Stimulated activated CD4-positive, alpha-beta T cell treated with anti-CD3 and anti-CD28 coated beads, Interleukin-1b, Interleukin-23, amount 100 ng/mL, for 1 hour (primary cell): ENCODE measurements at places on chromosomes 4 and X.
A peak's percentile ranks its signal among the peaks of the same experiment; 100 is the strongest.

DNA sequence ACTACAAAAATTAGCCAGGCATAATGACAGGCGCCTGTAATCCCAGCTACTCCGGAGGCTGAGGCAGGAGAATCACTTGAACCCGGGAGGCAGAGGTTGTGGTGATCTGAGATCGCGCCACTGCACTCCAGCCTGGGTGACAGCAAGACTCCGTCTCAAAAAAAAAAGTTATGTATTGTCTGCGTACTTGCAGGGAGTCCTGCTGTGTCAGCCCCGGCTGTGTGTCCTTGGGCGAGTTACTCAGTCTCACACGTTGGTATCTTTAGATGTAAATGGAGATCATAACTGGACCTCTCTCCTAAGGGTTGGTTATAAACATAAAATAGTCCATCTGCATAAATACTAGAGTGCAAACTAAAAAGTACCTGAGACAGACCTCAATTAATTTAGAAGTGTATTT is 22.7 kb upstream of the TBC1D14 start:
- DNase-seq = no peak

DNA sequence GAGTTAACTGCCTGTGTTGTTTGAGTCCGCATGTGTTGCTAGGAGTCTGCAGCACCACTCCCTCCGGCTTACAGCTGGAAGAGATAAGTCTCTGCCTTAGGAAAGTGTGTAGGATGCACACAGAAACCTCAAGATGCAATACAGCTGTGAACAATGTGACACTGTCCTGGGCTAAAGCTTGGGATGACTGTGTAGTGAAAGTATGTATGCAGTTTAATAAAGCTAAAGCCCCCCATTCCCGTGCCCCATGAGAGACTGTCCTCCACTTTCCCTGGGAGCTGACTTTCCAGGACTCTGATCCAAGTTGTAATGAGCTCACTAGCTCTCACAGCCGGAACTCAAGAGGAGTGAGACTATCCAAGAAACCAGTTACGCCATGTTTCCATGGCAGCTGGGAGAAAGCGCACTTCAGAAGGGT is 156.6 kb upstream of the FTHL17 start:
- no peak for DNase-seq

DNA sequence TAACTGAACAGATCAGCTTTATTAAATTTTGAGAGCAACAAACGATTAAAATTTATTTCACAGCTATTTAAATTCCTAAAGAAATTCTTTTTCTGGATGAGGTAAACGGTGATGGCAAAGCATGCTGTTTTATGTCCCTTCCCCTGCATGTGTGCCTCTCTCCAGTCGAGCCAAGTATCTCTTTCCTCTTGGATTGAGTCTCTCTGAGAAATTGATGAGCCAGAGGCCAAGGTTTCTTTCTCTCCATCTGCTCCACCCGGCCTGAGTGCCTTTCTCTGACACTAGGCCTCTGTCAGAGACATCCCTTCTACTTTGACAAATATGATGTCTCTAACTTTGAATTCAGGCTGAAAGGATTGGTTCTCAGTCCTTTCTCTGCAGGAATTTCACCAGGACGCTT is 42.6 kb upstream of the PARM1 start:
- DNase-seq = no peak

DNA sequence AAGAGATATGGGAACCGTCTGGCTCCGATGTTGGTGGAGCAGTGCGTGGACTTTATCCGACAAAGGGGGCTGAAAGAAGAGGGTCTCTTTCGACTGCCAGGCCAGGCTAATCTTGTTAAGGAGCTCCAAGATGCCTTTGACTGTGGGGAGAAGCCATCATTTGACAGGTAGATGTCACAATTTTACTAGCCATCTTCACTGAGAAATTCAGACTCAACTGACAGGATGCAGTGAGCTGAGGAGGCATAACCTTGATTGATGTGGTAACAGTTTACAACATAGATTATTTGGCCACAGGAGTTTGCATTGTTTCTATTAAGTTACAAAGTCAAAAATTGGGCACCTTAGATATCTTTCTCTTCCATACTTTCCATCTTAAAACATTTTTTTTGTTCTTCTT is 417.7 kb downstream of the MAPK10 start:
- no peak for DNase-seq

DNA sequence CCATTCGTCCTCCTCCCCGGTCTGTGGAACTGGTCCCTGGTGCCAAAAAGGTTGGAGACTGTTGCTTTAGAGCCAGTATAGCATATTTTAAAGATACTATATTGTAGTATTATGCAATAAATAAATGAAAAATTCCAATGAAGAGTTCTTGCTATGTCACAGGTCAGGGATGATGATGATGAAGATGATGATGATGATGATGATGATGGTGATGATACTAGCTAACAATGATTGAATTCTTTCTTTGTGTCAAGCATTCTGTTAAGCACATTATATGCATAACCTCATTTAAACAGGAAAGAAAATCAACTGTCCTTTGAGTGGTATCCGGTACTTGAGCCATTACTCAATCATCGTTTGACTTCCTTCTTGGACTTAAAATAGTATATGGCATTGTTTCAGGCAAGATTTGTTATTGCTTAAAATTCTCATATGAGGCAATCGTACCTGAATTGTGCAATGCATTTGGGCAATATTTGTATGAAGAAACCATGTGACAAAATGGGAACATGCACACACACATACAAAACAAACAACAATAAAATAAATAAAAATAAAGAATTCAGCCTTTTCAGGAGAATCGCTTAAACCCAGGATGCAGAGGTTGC is 22.8 kb upstream of the TLR2 start:
- DNase-seq = no peak

DNA sequence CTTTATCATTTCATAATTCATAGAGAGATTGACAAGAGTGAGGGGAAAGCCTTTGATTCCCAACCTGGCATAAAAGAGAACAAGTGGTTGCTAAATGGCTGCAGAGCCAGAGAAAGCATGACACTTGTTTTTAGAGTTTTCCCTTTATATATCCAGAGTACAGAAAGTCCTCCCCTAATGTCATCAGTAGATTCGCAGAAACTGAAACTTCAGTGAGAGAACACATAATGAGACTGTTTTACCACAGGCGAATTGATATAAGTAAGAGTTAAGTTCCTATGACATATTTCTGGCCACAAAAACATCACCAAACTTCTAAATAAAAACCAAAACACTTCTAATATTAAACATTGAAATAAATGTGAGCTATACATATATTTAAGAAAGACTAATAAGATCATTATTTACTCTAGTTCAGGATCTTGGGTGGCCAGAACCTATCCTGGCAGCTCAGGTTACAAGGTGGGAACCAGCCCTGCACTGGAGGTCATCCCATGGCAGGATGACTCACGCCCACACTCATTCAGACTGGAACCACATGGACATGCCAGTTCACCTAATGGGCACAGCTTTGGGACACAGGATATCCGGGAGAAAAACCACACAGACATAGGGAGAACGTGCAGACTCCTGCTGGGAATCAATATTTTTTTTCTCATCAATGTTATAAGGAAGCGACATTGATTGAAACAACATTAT is 35.5 kb downstream of the NWD2 start:
- DNase-seq = no peak

DNA sequence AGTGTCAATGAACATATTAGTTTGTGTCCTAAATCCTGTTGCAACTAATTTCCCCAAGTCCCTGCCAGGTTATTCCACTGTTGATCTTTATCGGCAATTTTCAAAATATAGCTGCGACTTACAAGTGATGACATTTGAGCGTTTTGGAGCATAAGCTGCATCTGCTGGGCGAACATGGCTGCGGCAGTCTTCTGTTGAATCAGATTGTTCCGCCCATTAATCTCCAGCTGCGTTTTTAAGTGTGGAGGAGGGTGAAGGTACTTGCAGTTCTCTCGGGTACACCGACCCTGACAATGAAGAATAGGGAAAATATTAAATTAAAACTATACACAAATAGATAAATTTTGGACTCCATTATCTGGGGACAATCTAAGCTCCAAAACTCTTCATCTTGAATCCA is 82.7 kb downstream of the MBNL3 start:
- DNase-seq = no peak

- DNase-seq = no peak
These were observed 400.8 kb downstream of the GPM6A start for GRCh38 chr4:175411251-175411650.

GRCh38 chr4:76188557-76188956 is 25.1 kb downstream of the SCARB2 start:
- DNase-seq = no peak

DNA sequence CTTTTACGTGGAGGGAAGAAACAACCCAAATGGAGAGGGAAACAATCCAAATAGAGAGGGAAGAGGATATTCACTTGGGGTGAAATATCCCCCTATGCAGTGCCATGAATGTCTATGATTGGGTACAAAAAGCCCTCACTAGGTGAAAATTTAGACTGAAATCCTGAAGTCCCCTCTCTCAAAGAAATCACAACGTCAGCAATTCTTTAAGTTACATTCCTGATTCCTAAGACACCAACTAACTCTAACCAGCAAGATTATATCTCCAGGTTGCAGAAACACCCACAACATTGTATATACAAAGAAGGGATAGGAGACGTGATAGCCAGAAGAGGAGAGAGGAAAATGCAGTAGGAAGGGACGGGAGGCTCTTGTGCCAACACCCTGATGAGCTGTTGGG is 374.3 kb downstream of the DCAF12L2 start:
- DNase-seq = no peak

DNA sequence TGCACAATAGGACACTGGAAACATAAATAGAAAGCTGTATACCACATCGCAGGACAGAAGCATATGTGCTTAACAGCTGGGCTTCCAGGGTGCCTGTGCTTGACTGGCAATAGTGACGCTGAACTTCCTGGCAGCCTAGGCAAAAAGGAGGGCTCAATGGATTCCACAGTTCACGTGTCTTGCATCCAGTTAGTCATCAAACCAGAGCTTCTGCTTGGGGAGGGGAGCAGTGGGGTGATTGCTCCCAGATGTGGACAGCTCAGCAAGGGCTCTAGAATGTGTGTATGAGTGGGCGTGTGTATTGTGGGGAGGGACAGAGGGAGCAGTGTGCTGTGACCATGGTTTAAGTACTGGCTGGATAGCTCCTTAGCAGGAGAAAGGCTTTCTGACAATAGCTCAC is 2.3 kb downstream of the PRRG3 start:
- no peak for DNase-seq

GRCh38 chrX:14352511-14352910 is 176.8 kb upstream of the GLRA2 start:
- no peak for DNase-seq

- DNase-seq = no peak
These were observed 22.0 kb upstream of the ZCCHC4 start for GRCh38 chr4:25290490-25291067.

- no peak for DNase-seq
These were observed 75.4 kb downstream of the TMEM131L start for GRCh38 chr4:153541456-153542096.

- no peak for DNase-seq
These were observed at the start of gene TMPRSS11F for GRCh38 chr4:68129793-68130192. TSS of gene TMPRSS11F (minus strand) at chr4:68129869. CDS start at chr4:68129820, 49 bp downstream.

GRCh38 chrX:152025656-152026440 is 51.4 kb upstream of the GABRE start:
- DNase-seq = no peak

DNA sequence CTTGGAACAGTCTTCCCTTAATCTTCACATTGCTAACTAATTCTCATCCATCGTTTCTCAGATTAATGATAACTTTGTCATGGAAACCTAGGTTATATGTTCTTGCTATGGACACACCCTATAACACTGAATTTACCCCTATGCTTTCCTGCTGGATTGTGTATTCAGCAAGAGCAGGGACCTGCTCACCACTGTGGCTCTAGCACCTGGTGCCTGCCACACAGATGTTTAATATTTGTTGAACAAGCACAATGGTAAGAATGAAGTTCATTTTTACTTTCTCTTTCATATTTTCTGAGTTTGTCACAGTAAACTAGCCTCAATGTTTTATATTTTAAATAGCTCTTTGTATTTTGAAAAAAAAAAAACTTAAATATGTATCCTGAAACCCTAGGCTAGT is 734.0 kb upstream of the DIAPH2 start:
- no peak for DNase-seq

GRCh38 chr4:173337463-173337862 is 3.3 kb upstream of the HMGB2 start:
- no peak for DNase-seq

DNA sequence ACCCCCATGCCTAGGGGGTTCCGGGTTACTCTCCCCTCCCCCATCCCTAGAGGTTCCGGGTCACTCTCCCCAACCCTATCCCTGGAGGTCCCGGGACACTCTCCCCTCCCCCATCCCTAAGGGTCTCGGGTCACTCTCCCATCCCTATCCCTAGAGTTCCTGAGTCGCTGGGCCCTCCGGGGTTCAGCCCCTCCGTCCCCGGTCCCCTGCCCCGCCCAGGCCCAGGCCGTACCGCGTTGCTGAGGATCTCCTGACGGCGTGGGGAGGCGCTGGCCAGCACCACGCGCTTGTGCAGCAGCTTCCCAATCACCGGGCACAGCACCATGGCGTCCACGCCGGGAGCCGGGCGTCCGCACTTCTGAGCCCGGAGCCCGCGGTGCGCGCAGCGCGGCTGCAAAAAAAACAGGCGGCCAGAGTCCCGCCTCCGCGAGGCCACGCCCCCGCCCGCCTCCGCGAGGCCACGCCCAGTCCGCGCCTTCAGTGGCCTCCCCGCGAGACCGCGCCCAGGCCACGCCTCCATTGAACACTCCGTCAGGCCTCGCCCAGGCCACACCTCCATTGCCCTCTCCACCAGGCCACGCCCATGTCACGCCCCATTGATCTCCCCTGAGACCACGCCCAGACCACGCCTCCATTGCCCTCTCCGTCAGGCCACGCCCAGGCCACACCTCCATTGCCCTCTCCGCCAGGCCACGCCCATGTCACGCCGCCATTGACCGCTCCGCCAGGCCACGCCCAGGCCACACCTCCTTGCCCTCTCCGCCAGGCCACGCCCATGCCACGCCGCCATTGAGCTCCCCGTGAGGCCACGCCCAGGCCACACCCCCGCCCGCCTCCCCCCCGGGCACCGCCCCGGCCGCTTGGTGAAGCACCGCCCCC is at the start of gene ASMTL:
Gene ASMTL, minus strand, starts transcription at position 394 of the 879 bp plus-strand sequence. Its CDS starts 69 bp downstream, at position 325.
- DNase-seq = peak; percentile 100

GRCh38 chr4:87255755-87256154 is 35.3 kb upstream of the KLHL8 start:
- DNase-seq = no peak

GRCh38 chrX:37816766-37817165 is 30.6 kb downstream of the DYNLT3 start:
- DNase-seq = no peak

- DNase-seq = no peak
These were observed 29.0 kb downstream of the NOP14 start for GRCh38 chr4:2934077-2934812.

- no peak for DNase-seq
These were observed 62.5 kb downstream of the NSD2 start for GRCh38 chr4:1933700-1934099.

GRCh38 chr4:53322696-53323095 is 43.2 kb downstream of the SCFD2 start:
- DNase-seq = no peak
